Fibroblast of upper back skin (primary cell): ENCODE measurements at places on chromosomes 11 and 22.

- no peak for DNase-seq
Measured at GRCh38 chr11:360326-361280, 8.7 kb upstream of the B4GALNT4 start.

DNA sequence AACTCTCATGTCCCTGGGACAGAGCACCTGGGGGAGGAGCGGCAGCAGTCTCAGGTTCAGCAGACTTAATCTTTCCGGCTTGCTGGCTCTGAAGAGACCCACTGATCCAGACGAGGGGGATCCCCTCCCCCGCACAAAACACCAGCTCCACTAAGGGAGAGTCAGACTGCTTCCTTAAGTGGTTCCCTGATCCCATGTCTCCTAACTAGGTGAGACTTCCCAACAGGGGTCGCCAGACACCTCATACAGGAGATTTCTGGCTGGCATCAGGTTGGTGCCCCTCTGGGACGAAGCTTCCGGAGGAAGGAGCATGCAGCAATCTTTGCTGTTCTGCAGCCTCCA, 157.2 kb upstream of the TMEM45B start:
- no peak for DNase-seq

DNA sequence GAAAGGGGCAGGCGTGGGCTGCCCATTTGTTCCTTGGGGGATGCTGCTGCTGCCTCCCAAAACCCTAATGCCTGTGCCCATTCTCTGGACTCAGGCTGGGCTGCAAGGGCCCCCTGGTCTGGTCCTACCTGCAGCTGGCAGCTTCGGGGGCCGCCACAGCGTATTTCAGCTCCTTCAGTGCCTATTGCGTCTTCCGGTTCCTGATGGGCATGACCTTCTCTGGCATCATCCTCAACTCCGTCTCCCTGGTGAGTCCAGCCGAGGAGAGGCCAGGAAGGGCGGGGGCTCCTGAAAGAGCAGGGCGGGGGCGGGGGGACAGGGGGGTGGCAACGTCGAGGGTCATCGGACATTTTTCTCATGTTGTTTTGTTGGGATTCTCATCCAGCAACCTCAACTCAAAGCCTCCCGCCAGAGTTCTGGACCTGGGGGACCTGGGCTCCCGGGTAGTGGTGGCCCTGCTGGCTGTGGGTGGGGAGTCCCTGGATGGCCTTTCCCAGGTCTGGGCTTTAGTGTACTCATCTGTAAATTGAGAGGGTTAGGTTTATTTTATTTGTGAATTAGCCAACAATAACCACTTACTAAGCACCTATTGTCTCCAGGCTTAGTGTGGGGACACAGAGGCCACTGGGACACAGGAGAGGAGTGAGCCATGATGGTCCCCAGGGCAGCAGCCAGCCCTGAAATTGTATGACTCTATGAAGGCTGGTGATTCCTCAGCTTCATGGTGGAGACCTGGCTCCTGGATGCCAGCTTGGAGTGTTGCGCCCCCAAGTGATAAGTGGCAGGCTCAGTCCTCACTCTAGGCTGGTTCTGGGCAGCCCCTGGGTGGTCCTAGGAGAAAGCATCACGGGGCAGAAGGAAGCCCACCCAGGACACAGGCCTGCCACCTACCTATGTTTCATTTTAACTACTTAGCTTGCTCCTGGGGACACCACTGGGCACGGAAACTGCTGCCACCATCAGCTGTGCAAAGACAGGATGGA, 36.0 kb downstream of the CAPN1 start:
- DNase-seq, result no peak

GRCh38 chr11:71358122-71358728, 90.0 kb downstream of the DHCR7 start:
- DNase-seq, result no peak

DNA sequence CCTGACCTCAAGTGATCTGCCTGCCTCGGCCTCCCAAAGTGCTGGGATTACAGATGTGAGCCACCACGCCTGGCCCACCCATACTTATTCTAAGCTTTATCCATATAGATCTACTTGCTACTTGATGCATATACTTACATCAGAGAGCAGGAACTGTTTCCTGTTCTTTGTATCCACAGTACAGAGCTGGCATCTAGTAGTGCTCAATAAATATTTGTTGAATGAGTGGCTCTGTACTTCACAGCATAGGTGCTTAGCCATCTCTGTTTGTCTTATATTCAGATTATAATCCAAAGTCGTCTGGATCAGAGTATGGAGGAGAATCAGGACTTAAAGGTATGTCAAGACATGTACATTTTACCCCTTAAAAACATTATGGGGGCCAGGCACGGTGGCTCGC, 38.6 kb upstream of the DLAT start:
- DNase-seq, result no peak

DNA sequence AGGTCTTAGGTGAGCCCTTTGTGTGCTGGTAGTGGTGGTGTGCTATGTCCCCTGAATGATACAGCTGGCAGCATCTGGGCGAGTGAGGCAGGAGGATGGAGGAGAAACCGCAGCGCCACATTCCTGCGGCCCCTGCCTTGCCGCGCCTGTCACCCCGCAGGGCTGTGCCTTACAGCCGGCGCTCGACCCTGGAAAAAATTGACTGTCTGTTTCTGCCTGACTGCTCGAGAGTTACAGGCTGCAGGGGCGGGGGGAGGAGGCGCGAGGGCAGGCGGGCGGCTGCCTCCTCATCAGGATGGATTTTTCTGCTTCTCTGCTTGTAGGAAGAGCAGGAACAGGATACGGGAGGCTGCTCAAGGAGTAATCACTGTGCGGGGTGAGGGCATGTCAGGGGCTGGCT, 443.4 kb downstream of the MIAT start:
- peak; percentile 88 for DNase-seq

DNA sequence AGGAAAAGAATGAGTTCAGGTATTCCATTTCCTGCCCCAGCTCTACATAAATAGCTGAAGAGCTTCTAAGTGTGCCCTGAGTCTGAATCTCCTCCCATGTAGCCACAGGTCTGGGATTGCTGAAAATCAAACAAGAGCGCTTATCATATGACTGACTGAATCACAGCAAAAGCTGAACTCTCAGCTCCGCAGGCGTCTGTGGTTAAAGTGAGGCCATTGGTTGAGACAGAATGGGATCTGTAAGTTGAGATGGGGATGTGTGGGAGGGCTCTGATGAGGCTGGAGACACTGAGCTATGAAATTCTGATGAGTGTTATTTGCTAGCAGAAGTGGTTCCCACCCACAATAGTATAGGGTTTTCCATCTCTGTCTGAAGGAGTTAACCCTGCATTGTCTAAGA, 637.0 kb downstream of the OPCML start:
- DNase-seq, result peak; percentile 69

DNA sequence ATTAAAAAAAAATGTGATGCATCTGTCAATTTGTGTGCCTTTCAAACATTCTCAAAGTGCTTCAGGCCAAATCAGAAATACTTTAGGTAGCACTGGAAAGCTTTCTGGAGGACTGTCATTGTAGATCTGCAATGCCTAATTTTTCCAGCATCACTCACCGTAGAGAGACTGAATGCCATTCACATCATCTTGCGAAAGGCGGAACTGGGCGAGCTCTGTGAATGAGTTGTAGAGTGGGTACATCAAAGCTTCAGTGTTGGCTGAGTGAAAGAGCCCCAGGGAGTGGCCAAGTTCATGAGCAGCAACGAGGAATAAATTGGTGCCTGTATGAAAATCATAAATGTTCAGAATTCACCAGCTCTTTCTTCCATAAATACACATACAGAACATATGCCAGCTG, 4.0 kb downstream of the MMP10 start:
- no peak for DNase-seq

DNA sequence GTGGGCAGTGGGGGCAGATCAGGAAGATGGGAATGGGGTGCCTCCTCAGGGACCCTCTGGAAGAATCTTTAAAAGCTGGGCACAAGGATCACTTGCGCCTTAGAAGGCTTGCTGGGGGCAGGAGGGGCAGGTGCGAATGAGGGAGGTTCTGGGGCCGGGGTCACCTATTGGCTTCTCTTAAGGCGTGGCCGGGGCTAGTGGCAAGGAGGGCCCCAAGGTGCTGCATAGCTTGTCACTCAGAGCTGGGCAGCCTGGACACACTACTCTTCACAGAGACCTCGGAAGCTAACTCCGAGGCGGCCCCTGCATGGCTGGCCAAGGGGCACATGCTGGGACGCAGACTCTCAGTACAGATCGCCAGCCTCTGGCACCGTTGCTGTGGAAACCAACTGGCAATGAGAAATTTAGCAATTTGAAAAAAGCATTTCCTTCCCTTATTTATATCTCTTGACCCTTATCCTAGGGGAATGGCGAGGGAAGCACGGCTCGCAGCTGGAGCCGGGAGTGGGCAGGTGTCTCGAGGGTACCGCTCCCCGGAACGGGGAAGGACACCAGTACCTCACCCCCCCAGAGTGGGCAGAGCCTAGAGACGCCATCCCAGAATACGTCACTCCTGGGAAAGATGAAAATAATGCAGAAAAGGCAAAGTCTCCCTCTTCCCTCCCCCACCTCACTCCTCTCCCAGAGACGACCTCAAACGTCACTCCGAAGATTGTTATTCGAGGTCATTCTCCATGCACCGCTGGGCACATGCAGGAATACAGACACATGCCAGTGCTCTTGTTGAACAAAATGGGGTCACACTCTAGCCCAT, 188.1 kb downstream of the CTTN start:
- no peak for DNase-seq

GRCh38 chr11:86637988-86638387, 34.4 kb downstream of the ME3 start:
- peak; percentile 46 for DNase-seq

- DNase-seq, result no peak
Measured at GRCh38 chr11:29755474-29755873, 261.4 kb downstream of the KCNA4 start.

- no peak for DNase-seq
Measured at GRCh38 chr11:87359401-87359800, 321.7 kb downstream of the TMEM135 start.

DNA sequence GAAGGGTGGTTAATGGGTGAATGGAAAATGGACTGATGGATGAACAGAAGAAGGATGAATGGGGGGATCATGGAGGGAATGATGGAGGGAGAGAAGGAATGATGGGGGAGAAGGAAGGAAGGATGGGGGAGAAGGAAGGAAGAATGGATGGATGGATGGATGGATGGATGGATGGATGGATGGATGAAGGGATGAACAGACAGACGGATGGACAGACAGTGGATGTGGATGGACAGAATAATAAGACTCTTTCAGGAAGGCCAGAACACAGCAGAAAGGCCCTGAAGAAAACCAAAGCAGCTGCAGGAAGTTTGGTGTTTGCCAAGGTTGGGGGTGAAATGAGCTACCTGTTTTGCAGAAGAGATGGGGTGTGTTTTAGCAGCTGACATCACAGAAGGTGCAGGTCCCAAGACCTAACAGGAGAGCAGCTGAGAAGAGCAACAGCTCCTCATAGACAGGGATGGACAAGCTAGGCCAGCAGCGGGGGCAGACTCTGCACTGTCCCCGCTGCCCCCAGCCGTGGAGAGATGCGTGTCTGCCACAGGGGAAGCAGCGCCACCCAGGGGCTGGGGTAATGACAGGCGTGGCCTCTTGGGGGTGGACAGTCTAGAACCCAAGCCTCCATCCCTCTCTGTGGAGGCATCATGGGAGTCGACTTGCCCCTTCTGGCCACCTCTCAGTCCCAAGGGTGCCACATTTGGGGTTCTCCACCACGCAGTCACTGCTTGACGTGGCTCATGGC, 17.9 kb downstream of the C1QTNF6 start:
- no peak for DNase-seq

DNA sequence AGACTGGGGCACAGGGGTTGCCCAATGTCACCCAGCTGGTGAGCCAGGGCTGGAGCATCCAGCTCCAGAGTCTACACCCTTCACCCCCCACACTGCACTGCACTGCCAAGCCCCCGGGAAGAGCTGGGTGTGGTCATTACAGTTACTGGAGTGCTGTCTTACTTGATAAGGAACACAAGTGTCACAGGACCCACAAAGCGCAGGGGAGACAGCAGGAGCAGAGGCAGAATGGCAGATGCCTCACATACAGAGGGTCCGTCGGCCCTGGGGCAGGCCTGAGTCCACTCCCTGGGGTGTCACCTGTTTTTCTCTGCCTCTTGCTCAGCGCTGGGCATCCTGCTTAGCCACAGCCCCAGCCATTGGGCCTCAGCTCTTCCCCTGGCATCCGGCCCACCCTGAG, 7.7 kb downstream of the IL2RB start:
- DNase-seq, result no peak

GRCh38 chr11:13333456-13333957, 55.9 kb downstream of the BMAL1 start:
- DNase-seq, result no peak

GRCh38 chr11:128626913-128627665, 39.7 kb upstream of the ETS1 start:
- DNase-seq, result no peak

- DNase-seq, result peak; percentile 92
Measured at GRCh38 chr11:126359431-126360048, 4.1 kb downstream of the ST3GAL4 start.

GRCh38 chr22:47591709-47592108, 829.3 kb downstream of the TBC1D22A start:
- DNase-seq, result no peak

DNA sequence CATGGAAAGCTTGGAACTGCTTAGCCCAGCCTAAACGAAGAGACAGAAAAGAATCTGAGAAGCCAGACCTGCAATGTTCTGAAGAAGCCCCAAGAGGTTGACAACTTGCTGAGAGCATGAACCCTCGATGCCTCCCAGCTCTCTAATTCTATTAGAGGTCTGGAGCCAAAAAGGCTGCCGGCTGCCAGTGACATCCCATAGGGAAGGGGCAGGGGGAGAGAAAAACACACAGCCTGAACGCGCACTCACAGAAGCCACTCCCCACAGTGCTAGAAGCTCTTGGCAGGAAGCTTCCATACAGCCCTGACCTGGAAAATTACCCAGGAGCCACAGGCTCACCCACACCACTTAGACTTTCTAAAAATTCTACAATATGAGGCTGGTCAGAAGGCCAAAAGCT, 18.3 kb downstream of the POLDIP3 start:
- no peak for DNase-seq

DNA sequence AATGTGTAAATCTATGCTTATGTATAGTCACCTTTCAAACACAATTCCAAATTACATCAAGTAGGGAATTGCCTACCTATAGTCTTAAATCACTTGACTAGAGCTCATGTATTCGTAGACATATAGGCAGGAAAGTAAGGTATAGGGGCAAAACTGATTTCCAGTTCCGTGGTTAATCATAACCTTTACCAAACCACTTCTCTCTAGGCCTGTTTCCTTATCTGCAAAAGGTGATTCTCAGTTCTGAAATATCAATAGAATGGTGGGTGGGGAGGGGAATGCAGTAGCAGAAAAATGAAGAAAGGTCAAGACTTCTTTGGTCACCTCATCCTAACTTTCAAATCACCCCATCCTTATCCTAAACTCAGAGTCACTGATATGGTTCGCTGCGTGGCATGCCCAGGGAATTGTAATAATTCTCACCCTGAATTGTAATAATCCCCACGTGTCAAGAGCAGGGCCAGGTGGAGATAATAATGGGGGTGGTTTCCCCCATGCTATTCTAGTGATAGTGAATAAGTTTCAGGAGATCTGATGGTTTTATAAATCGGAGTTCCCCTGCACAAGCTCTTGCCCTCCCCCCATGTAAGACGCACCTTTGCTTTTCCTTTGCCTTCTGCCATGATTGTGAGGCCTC, 1.9 kb upstream of the ANO5 start:
- DNase-seq, result no peak

GRCh38 chr11:123082977-123083376, 21.0 kb upstream of the HSPA8 start:
- DNase-seq, result no peak

- DNase-seq, result peak; percentile 90
Measured at GRCh38 chr11:19380375-19380774, 139.6 kb upstream of the E2F8 start.
